Posterior cingulate gyrus (tissue), 11 donors: ENCODE measurements at places on chromosomes 5 and 9.
A peak's percentile ranks its signal among the peaks of the same experiment; 100 is the strongest.

- DNase-seq: no peak
Measured at GRCh38 chr5:54883374-54884194, 101.8 kb downstream of the ESM1 start.

DNA sequence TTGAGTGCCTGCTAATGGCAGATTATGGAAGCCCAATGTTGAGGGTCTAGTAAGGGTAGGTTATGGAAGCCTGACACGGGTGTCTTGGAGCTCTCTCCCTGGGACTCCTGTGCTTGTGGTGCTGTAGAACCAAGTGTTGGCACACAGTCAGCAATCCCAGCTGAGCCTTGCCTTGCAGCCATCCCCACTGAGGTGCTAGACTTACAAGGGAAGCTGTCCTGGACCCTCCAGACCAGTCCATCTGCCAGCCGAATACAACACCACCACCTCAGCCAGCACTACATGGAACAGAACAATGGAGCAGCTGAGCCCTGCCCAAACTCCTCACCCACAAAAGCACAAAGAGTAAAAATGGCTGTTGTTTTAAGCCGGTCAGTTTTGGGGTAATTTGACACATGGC, 90.5 kb upstream of the DNAH5 start:
- no peak for DNase-seq

GRCh38 chr9:6723881-6724420, 33.8 kb upstream of the KDM4C start:
- no peak for DNase-seq

DNA sequence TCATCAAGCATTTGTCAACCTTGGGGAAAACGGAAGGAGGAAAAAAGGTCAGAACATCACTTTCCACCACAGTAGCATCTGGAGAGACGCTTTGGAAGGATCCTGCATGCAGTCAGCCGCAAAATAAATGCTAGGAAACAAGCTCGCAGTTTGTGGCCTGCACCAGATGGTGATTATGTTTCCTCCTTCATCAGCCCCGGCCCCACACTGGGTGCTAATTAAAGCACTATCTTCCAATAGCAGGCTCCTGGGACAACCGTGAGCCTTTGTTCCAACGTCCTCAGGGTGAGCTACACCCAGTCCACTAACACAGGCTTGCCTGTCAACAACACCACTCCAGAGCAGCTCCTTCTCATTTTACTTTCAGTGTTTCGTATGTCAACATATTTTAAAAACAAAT, 64.0 kb downstream of the RNF130 start:
- peak; percentile 25 for DNase-seq

- no peak for DNase-seq
Measured at GRCh38 chr9:15482146-15482545, 28.6 kb downstream of the PSIP1 start.

DNA sequence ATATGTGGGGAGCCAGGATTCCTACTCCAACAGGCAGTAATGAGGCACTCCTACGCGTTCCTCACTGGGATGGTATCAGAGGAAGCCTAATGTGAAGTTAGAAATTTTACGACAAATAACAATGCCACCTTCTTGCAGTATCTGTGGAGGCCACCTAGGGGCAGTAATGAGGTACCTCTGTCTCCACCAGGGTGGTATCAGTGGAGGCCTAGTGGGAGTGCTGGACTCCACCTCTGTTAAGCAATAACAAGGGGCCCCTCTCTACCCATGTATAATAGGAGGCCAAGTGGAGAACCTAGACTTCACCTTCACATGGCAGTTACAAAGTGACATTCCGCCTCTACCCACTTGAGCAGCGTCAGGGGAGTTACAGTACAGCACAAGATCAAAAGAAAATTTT, 147.9 kb downstream of the PLPPR1 start:
- no peak for DNase-seq

GRCh38 chr9:126127591-126127990, 199.0 kb upstream of the MVB12B start:
- no peak for DNase-seq

GRCh38 chr5:65927503-65928321, 1.3 kb downstream of the ERBIN start:
- DNase-seq: no peak

- no peak for DNase-seq
Measured at GRCh38 chr5:15234911-15235310, 265.1 kb upstream of the FBXL7 start.

DNA sequence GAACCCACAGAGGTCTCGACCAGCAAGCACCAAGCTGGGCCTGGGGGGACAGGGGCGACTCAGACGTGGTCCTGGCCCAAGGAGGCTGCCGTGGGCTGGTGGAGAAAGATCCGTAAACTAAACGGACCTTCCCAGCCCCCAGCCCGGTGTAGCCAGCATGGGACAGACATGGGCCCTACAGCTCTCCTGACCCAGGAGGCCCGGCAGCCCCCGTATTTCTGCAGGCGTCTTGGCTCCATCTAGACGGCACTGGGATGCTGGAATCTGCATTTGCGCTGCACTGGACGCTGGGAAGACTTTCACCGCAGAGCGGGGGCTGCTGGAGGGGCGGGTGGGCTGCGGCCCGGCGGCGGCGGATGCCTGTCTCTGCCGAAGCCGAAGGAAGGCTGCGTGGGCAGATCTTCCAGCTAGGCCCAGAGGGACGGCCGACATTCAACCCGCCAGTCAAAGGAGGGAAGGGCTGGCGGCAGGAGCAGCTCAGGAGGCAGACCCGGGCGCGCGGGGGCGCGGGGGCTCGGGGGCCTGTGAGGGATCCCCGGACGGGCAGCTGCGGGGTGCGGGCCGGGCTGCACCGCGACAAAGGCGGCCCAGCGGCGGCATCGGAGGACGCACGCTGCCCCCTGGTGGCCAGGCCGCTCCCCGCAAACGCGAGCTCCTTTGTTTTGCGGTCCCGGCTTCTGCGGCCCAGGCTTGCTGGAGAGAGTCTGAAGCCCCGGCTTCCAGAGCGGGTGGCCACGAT, 266.2 kb downstream of the NSG2 start:
- peak; percentile 96 for DNase-seq

DNA sequence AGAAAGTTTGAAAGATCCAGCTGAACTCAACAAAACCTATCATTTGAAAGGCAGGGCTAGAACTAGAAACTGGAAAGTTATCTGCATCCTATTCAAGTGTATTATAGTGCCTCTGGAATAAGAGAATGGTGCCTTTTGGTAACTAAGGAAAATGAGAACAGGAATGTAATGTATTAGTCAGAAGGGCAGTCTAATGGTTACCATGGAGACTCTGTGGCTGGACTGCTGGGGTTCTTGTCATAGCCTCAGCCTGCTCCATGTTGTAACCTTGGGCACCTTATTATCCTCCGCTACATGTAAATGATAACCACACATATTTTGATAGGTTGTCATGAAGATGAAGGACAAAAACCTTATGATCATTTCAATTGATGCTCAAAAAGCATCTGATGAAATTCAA, 24.6 kb upstream of the IFNB1 start:
- DNase-seq: no peak

GRCh38 chr9:137056739-137057415, 3.0 kb upstream of the ENTPD2 start:
- no peak for DNase-seq

DNA sequence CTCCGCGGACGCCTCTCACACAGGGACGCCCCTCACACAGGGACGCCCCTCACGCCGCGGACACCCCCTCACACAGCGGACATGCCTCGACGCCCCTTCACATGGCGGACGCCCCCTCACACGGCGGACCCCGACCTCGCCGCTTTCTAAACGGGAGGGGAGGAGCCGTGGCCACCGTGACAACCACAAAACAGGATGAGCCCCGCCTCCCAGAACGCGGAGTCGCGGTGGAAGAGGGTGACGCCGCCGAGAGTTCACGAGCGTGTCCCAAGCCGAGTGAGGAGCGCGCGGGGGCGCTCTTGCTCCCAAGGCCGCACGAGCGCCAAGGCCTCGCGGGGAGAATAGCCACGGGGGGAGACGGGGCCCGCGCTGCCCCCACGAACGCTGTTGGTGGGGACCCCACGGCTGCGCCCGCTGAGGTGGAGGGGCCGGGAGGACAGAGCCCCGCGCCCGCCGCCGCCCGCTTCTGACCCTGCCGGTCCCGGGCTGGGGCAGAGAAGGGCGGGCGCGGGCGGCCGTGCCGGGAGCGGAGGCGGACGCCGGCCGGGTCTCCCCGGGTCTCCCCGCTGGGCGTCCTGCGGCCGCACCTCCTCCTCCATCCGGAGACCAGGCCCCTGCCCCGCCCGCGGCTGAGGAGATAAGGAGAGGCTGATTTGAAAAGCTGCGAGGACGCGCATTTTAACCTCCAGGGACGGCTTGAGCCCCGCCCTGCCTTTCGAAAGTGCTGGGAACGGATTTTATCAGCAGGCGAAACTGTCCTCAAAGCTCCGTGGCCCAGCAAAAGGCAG, 3.9 kb upstream of the NKD2 start:
- no peak for DNase-seq

DNA sequence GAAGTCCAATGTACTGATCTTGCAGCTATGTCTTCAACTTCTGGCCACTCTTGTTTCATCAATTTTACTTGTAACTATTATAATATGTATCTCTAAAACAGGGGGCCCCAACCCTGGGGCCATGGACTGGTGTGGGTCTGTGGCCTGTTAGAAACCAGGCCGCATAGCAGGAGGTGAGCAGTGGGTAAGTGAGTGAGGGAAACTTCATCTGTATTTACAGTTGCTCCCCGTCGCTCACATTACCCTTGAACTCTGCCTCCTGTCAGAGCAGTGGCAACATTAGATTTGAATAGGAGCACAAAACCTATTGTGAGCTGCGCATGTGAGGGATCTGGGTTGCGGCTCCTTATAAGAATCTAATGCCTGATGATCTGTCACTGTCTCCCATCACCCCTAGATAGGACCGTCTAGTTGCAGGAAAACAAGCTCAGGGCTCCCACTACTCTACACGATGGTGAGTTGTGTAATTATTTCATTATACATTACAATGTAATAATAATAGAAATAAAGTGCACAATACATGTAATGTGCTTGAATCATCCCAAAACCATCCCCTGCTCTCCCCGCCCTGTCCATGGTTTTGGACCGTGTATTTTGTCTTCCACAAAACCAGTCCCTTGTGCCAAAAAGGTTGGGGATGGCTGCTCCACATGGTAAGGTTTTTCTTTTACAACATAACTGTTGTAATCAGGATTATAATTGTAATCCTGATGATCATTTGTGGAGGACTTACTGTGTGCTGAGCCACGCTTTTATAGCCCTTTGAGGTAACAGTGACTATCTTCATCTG, 26.9 kb upstream of the SH3PXD2B start:
- no peak for DNase-seq

DNA sequence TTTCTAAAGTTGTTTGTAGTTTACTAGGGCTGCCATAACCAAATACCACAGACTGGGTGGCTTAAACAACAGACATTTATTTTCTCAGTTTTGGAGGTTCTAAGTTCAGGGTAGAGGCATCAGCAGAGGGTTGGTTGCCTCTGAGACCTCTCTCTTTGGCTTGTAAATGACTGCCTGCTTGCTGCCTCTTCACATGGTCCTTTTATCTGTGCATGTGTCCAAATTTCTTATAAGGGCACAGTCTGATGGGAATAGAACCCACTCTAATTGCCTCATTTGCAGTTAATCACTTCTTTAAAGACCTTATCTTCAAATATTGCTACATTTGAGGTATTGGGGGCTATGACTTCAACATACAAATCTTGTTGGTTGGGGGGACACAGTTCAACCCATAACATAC, 36.8 kb downstream of the GPBP1 start:
- DNase-seq: no peak

- no peak for DNase-seq
Measured at GRCh38 chr9:127977884-127978647, 2.7 kb downstream of the EEIG1 start.

DNA sequence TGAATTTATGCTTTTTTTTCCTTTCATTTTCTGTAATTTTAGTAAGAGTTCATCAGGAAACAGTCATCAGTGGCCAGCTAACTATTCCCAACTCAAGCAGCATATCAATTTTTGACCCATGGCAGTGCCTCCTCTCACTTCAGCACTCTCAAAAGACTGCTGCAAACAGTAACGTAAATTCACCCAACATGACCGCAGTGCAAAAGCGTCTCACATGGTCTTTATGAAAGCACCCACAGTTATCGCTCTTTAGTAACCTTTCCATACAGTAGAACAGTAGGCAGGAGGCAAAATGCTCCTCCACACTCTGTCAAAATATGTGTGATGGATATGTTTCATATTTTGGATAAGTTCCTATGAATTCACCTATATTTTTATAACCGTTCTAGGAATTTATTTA, 48.6 kb downstream of the PARP8 start:
- no peak for DNase-seq

GRCh38 chr5:61048534-61048933, 103.5 kb downstream of the NDUFAF2 start:
- no peak for DNase-seq

DNA sequence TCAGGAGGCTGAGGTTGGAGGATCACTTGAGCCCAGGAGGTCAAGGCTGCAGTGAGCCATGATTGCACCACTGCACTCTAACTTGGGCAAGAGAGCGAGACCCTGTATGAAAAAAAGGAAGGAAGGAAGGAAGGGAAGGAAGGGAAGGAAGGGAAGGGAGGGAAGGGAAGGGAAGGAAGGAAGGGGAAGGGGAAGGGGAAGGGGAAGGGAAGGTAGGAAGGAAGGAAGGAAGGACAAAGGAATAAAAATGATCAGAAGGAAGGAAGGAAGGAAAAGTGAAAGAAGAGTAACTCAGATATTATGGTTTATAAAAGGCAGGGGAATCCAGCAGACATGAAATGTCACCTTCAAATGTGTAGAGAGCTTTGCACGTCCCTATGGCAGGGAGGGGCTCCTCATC, 64.4 kb downstream of the USP20 start:
- no peak for DNase-seq

GRCh38 chr5:119354537-119355243, 1.1 kb upstream of the TNFAIP8 start:
- DNase-seq: no peak

DNA sequence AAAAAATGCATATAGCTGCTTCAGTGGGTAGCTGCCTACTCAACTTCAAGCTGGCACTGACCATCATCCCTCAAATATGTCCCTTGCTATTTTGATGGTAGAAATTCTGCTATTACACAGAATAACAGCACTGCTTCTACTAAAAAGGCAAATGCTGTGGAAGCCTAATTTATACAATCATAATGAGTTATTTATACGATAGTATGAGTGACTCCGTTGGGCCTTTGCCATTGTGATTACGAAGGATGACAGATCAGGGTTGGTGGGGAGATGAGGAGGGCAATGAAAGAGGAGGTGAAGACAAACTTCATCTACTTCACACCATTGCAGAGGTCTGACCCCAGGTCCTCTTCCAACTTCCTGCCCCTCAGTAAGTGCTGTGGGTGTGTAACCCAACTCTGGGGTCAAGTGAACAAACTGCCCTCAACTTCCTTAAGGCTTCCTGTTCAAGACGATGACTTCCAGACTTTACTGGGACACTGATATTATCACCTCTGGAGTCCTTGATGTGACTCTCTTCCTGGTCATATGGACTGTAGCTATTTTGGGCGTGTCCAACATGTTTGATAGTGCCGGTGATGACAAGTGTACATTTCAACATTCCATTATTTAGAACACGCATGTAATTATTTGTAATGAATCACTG, 74.1 kb upstream of the RPS23 start:
- DNase-seq: no peak
